Erythroblast (primary cell): ENCODE measurements at places on chromosomes 5 and 9.

DNA sequence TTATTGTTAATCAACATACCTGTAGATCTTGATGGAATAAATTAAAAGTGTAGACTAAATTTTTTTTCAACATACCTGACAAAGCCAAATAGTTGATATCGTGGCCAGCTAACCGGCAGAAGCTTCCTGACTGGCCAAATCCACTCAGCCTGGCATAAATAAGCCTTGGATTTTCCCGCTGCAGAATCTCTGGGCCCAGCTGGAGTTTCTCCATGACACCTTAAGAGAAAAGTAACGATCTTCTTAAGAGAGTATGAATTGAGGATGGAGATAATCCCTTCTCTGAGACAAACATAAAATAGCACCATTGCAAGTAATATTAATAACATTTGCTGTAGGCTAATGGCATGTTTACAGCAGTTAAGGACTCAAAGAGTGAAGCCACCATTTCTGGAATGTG lies 2.2 kb downstream of the AMACR start:
- no peak for DNase-seq

GRCh38 chr5:155276231-155276630 lies 262.7 kb downstream of the KIF4B start:
- DNase-seq: no peak

DNA sequence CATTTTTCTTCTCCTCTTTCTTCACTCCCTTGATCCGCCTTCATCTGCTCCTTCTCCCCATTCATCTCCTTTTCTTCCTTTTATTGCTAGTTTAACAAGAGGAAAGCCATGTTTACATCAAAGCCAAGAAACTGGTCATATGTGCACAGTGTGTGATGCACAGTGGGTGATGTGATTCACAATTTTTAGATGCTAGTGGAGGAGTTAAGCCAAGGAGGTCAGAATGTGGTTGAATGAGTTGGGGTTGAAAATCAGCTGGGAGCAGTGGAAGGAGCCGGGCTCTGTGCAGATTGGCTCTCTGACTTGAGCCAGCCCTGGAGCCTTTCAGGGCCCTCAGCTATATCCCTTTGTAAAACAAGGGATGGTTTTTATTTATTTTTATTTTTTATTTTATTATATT lies 7.3 kb downstream of the ACER2 start:
- no peak for DNase-seq

DNA sequence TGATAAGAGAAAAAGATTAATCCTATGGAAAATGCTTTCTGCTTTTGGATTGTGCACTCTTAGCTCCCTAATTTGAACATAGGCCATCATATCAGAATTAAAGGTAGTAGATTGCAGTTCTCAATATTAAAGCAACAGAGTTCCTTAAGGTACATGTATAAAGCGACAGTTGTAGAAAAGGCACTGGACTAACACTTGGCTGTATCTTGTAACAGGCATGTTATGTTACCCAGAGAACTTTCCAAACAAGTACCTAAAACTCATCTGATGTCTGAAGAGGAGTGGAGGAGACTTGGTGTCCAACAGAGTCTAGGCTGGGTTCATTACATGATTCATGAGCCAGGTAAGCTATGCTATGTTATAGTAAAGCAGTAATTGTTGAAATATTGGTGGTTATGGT lies 3.3 kb upstream of the SECISBP2 start:
- DNase-seq: no peak

GRCh38 chr9:79862921-79863890 lies 291.4 kb downstream of the TLE4 start:
- DNase-seq: no peak

- DNase-seq: no peak
These were observed 155.8 kb downstream of the SEMA6A start for GRCh38 chr5:116418774-116419173.

DNA sequence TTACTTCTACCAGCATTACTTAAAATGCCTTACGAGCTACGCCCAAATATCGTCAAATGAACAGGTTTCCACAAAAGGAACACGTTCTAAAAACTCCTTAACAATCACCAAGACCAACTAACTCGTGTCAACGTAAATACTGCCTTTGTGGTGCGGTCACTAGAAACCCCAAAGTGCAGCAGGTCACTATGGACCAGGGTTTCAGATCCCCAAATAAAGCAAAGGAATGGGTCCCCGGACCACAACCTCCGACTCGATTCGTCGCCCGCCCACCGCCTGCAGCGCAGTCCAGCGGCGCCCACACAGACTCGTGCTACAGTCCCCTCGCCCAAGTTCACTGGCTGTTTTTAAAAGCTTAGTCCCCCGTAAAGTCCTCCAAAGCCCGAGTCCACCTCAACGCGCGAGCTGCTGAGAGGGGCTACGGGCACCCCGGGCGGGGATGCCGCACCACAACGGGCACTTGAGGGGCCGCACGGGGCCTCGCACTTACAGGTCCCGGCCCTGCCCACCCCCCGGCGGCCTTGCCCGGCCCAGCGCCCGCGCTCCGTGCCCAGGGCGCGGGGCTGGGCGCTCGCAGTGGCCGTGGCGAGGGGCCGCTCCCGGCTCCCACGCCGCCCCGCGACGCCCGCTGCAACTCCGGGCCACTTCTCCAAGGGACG lies 1.1 kb downstream of the NFIB start:
- no peak for DNase-seq

DNA sequence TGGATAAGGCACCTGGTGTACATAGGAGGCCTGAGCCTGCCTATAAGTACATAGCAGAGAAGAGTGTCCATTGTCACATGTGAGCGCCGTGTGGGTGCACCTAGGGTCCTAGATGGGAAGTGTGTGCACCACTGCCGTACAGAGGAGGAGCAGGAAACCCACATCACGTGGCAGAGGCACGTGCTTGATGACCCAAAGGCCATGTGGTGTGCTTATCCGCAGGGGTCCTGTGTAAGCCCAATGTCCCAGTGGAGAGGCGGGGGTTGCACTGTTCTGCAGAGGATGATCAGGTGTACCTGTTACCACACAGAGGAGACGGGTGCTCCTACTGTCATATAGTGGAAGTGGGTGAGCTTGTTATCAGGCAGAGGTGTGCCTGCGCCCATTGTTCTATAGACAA lies 354.1 kb upstream of the IRX2 start:
- no peak for DNase-seq

DNA sequence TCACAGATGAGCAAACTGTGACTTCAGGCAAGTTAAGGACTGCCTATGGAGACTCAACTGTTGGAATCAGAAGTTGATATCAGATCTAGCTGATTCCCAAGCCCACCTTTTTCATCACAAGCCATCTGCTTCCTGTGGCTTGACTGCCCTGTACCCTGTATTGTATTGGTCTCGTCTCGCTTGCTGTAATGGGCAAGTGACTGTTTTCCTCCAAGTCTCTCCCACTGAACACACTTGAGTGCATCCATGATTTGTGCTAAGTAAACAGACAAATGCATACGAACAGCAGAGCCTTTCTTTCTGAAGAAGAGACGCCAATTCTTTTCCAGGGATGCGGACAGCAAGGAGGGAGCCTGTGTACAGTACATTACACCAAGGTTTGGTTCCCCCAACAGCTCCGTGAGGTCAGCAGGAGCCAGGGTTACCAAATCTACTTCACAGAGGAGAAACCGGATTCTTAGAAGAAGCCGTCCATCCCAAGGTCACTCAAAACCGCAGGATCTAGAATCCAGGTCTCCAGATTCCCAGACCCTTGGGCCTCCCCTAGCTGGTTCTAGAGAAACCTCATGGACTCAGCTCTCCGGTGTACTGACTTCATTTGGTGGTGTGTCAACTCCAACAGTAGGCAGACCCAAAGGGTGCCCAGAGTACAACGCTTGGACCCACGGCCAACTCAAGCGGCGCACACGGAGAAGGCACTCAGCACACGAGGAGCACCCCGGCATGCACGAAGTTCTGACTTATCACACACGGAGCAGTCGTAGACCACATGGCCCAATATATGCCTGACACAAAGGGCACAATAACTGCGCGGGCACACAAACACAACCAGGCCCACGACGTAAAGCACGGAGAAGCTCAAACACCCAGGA lies 1.1 kb downstream of the BAG1 start:
- DNase-seq: peak; percentile 77

DNA sequence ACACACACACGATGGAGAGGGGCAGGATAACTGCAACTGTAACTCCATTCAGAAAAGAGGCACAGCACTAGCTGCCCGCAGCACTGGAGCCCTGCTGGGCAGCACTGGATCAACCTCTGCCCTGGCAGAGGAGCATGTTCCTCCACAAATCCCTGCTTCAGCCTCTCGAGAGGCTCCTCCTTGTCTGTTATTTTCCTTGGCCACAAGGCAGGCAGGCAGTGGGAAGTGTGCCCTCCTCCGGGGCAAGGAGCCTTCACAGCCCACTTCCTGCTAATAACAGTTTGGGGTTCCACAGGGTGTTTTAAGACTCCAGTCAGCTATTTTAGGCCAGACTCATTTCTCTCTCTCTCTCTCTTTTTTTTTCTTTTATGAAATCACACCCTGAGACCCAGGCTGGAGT lies 11.8 kb downstream of the FXN start:
- no peak for DNase-seq

- DNase-seq: no peak
These were observed 44.2 kb downstream of the SH3PXD2B start for GRCh38 chr5:172410160-172410559.

- DNase-seq: no peak
These were observed 20.7 kb upstream of the SLC1A3 start for GRCh38 chr5:36585701-36586100.

GRCh38 chr9:113962396-113962795 lies 86.3 kb downstream of the ZNF618 start:
- no peak for DNase-seq

DNA sequence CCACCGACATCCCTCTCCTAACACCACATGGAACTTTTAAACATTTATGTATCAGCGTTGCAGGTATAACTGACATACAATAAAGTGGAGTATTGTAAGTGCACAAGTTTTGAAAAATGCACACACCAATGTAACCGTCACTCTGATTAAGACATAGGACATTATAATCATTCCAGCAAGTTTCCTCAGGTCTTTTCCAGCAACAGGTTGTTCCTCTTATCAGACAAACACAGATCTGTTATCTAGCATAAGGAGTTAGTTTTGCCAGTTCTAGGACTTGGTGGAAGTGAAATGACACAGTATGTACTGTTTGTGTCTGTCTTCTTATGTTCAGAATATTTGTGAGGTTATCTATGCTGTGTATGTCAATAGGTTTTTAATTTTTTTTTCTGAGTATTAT lies 69.5 kb upstream of the TRPC7 start:
- DNase-seq: no peak

GRCh38 chr9:23123048-23123632 lies 676.5 kb downstream of the DMRTA1 start:
- DNase-seq: peak; percentile 53

DNA sequence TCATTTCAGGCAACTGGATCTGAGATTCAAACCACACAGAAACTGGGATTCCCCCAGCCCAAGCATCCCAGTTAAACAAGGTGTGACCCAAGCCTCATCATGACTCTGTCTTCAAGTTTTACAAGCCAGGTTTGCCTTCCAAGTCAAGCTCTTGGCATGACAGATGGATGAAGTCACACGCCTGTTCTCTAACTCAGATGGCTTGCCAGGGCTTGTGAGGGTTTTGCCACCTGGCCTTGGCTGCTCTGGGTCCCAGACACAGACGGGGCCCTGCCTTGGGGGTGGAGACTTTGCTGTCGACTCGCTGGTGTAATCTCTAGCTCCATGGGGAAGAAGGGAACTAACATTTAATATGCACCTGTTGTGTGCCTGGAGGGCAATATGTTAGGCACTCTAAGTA lies 95.8 kb upstream of the RARS1 start:
- DNase-seq: no peak
